Amygdala (tissue), 56 donors: ENCODE measurements at places on chromosomes 11 and 22.

DNA sequence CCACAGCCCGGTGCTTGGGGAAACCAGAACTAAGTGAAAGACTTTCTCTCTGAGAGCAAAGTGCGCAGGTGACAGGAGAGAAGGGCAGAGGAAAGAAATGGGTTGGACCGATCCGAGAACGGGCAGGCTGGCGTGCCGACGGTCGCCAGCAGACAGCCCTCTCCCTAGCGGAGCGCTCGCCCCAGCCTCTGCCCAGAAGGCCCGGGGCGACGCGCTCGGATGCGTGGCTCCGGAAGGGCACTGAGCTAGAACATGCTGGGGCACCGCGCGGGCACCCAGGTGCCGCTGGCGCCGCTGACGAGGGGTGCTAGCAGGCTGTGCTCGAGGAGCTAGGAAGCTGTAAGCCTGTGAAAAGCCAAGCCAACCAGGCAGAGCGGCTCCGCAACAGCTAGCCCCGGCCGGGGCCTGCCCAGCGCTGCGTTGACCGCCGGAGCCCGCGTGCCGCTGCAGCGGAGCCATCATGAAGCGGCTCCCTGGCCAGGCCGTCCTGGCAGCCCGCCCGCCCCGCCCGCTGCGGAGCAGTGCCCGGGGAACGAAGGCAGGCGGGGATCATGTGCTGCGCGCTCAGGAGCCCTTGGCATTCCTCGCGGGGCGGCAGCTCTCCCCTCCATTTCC, 22.1 kb upstream of the RRAS2 start:
- DNase-seq = peak; percentile 33

- DNase-seq = no peak
Measured at GRCh38 chr22:48919187-48919590, 908.5 kb downstream of the BRD1 start.

- no peak for DNase-seq
Measured at GRCh38 chr11:1669546-1670218, 27.3 kb upstream of the KRTAP5-6 start.

GRCh38 chr11:63507511-63507910, 1.6 kb downstream of the LGALS12 start:
- DNase-seq = no peak

DNA sequence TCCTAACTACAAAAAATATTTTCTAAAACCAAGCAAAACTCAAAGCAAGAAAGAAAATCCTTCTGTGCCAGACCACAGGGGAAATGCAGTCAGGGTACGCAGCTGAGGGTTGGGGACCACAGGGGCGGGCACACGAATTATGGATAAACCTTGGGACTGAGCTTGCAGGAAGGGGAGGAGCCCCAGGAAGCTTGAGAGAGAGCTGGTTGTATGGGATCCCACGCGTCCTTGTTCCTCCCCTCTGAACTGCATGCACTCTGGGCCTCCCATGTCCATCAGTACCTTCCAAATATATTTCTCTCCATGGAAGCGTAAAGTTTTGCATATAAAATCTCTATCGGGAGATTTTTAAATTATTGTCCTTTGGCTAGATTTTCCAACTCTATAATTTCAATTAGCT, 673.4 kb downstream of the TBC1D22A start:
- DNase-seq = no peak

- DNase-seq = no peak
Measured at GRCh38 chr11:43632181-43632580, 48.4 kb upstream of the HSD17B12 start.

GRCh38 chr11:65309006-65309405, 5.7 kb upstream of the CDC42EP2 start:
- DNase-seq = no peak

- DNase-seq = no peak
Measured at GRCh38 chr11:122045181-122045586, 70.8 kb downstream of the BLID start.

DNA sequence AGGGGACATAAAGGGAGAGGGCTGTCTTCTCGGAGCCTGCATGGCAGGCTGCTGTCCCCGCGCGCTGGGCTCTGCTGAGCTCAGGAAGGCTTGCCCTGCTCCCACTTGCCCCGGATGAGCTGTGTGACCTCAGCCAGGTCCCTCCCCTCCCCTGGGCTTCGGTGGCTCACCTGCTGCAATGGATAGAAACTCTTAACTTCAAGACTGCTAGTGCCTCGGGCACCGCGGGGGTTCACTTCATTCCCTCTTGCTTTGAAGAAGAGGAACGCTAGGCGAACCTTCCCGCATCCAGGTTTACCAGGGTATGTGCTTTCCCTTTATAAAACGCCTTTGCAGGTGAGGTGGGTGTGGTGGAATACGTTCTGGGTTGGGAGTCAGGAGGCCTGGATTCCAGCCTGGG, 115.0 kb downstream of the PHF21B start:
- no peak for DNase-seq

DNA sequence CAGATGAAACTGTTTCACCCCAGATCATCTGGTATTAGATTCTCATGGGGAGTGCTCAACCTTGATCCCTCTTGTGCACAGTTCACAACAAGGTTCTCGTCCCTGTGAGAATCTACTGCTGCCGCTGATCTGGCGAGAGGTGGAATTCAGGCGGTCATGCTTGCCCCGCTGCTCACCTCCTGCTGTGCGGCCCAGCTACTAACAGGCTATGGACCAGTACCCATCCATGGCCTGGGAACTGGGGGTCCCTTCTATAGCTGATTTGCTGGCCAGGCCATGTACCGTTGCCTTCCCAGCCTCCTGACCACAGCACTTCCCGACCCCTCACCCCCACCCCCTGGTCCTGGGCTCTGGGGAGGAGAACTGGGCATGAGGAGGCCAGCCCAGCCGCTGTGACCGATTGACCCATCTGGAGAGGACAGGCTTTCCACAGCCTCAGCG, 2.6 kb downstream of the PHLDA2 start:
- DNase-seq = no peak

DNA sequence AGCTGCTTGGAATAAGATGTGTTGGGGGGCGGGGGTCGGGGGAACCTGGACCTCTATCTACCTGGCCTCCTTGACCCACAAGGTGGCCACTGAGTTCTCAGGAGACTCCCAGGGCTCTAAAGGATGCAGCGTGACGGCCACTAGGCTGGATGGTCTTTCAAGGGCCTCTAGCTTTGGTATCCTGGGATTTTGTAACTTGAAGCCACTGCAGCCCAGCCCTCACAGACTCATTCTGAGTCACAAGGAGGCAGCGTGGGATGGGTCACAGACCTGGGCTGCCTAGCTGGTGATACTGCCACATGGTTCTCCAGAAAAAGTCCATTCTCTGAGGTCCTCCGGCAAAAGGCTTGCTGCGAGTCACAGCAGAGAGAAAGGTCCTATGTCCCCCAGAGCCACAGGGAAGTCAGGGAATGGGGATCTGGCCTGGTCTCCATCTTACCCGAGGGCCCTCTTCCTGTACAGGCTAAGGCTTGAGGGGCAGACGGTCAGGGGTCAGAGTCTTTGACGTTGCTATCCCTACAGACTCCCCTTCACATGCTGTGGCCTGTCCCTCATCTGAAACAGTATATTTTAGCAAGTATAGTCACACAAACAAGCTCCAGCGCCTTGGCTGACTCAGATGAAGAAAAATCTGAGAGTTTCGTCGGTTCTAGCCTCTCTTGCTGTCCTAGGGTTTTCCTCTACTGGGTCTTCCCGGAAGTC, 52.4 kb downstream of the KCNC1 start:
- DNase-seq = no peak

- DNase-seq = no peak
Measured at GRCh38 chr11:113398669-113399430, 11.3 kb downstream of the ANKK1 start.

GRCh38 chr11:22807855-22808570, 21.6 kb downstream of the SVIP start:
- no peak for DNase-seq

- DNase-seq = no peak
Measured at GRCh38 chr11:76269247-76269646, 62.9 kb upstream of the WNT11 start.
